ENCODE measurements at places on chromosomes 3 and 15.

DNA sequence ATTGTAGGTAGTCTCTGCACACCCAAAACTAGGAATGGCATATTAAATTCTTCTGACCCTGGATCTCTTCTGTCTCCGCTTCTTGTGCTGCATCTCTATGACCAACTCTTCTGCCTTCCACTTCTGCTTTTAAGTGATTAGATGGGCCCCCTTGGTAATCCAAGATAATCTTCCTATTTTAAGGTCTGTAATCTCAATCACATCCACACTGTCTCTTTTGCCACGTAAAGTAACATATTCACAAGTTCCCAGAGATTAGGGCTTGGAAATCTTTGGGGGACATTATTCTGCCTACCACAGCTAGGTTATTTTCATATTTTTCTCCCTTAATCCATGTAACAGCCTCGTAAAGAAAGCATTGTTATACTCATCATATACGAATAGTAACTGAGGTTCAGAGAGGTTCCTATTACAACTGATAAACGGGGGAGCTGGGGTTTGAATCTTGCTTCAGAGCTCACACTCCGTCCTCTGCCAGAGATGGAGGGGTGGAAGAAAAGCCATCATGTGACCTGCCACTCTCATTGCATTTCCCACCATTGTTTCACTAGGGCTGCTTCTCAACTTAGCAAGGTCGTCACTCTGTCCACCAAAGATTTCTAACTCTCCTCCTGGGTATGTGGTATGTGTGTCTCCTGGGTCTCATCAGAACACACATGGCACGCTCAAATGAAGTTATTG lies 6.6 kb upstream of the CD47 start:
- no peak for DNase-seq

- DNase-seq = no peak
Observed at GRCh38 chr3:197953881-197954280, 3.9 kb downstream of the RPL35A start.

GRCh38 chr15:99343881-99344551 lies 92.7 kb downstream of the LRRC28 start:
- DNase-seq = no peak

GRCh38 chr3:129474984-129475804 lies 35.2 kb downstream of the IFT122 start:
- DNase-seq = no peak

DNA sequence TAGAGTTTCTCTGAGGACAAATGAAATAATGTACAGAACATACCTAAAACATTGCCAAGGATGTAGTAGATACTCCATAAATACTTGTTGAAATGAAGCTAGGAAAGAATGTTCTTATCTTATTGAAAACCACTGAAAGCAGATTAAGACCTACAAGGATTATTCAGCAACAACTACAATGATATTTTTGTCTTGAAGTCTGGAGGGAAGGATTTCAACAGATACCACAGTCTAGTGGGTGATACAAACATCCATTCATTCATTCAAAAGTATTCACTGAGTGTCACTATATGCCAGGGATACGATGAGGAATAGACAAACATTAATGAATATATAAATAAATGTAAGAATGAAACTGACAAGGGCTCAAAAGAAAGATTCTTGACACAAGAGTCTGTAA lies 74.7 kb upstream of the THBS1 start:
- DNase-seq = no peak

GRCh38 chr3:38116471-38117162 lies 20.3 kb downstream of the ACAA1 start:
- no peak for DNase-seq

GRCh38 chr15:74799255-74799855 lies 13.3 kb upstream of the LMAN1L start:
- no peak for DNase-seq

DNA sequence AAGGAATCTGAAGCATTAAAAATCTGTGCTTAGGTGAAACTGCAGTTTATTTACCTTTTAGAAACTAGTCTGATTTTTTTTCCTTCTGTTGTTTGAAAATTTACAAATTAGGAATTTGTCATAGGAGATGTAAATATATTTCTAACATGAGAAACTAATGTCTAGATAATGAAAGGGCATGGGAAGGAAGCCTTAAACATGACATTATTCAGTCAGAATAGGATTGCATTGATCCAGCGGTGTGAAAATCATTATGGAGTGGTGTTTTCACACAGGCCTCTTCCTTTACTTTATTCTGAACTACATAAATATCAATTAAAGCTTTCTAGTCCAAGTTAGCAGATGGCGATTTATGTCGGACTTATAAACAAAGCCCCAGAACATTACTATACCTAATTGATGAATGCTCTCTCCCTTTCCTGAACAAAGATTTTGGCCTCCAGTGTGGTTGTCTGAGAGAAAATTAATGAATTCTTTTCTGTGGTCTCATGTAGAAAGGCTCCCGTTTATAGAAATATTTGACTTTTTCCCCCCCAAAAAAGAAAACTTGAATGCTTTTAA lies 37.9 kb downstream of the FNDC3B start:
- DNase-seq = no peak

GRCh38 chr3:24117508-24117907 lies 172.4 kb downstream of the NR1D2 start:
- DNase-seq = no peak

DNA sequence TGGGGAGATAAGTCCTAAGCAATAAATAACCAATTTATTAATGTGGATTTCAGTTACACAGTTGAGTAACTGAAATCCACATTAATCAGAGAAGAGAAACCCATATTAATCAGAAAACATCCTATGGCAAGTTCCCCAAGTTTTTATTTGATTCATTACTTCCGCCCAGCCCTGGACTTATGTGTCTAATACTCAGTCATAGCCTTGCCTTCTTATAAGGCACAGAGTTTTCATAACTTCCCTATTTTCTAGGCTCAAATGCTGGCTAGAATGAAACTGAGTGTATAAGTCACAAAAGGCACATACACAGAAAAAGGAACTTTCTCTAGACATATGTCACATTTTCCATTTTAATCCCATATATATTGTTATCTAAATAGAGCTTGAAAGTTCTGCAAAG lies 28.8 kb downstream of the CD47 start:
- DNase-seq = no peak

- no peak for DNase-seq
Observed at GRCh38 chr15:92903631-92903965, 3.5 kb downstream of the CHD2 start.

GRCh38 chr3:79651536-79652065 lies 116.2 kb downstream of the ROBO1 start:
- DNase-seq = no peak

GRCh38 chr15:22258398-22259150 lies 178.2 kb downstream of the OR4M2 start:
- DNase-seq = no peak

DNA sequence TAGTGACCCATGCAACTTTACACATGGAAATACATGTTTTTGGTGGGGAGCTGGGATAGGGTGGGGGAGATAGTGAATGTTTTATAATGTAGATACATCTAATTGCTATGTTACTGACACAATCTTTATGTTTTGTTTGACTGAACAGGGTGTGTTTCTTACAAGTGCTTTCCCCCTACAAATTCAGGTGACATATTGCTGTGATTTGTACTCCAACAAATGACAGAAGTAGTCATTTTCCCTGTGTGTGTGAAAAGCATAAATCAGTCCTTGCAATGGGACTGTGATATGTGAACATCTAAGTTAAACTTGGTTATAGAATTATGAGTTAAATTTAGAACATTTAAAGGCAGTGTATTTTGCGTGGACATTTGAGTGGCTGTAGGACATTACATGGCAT lies 27.3 kb downstream of the OTOL1 start:
- no peak for DNase-seq

GRCh38 chr15:96354731-96355567 lies 24.4 kb downstream of the NR2F2 start:
- no peak for DNase-seq

DNA sequence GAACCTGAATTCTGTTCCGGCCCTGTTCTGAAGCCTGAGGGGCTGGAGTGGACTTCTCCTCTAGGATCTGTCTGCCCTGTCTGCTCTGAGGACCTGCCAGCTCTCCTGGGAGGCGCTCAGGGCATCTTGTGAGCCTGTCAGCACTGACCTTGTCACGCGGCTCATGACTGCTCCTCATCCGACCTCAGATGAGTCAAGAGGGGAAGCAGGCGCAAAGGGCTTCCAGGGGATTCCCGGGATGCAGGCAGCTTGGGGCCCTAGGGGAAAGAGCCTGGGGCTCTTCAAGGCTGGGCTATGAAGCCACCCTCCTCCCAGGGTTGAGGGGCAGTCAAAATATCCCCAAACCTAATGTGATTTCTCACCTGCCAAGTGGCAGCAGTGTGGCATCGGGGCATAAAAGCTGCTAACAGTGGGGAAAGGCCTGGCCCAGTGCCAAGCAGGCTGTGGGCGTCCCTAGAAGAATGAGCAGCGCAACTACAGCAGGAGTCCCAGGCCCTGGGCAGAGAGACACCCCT lies 27.6 kb upstream of the ANKDD1A start:
- DNase-seq = no peak

DNA sequence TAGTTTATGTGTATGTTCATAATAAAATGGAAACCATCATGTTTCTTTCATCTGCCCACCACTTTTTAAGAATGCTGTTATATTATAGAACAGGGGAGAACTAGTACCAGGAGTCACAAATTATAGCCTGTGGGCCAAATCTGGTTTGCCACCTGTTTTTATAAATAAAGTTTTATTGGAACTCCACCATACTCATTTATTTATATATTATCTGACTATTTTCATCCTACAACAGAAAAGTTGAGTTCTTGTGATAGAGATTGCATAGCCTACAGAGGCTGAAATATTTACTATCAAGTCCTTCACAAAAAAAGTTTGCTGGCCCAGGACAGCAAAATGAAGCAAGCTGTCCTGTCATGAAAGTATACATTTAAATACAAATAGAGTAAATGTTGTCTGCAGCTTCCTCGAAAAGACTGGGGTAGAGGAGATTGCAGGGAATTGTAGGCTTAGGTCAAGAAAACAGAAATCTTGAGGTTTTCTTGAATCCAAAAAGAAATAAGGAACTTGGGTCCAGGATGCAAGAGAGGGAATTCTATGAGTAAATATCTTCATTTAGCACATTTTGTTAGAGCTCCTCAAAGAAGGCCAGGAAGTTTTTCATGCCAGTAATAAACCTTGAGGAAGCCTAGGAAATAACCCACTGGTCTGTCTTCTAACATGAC lies 41.1 kb downstream of the FILIP1L start:
- no peak for DNase-seq

GRCh38 chr3:115520651-115521245 lies 102.6 kb upstream of the GAP43 start:
- no peak for DNase-seq

GRCh38 chr3:126106336-126107202 lies 22.6 kb upstream of the SLC41A3 start:
- DNase-seq = no peak

- no peak for DNase-seq
Observed at GRCh38 chr15:68034719-68035293, 19.3 kb upstream of the PIAS1 start.

DNA sequence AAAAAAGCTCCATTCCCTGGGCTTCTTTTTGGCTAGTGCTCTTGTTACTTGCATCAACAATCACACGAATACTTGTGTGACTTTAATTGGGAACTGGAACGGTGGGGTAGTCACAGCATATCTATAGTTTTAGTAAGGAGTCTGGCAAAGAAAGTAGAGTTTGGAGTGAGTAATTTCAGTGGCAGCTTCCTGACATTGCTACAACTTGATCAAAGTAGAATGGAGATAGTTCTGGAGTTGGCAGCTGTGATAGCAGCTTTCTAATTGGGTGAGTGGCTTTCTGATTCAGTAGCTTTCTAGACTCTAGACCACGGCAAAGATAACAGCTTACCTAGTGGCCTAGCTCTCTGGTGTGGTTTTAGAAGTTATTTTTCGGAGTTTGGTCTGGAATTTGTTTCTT lies 475.0 kb downstream of the TUSC7 start:
- no peak for DNase-seq

DNA sequence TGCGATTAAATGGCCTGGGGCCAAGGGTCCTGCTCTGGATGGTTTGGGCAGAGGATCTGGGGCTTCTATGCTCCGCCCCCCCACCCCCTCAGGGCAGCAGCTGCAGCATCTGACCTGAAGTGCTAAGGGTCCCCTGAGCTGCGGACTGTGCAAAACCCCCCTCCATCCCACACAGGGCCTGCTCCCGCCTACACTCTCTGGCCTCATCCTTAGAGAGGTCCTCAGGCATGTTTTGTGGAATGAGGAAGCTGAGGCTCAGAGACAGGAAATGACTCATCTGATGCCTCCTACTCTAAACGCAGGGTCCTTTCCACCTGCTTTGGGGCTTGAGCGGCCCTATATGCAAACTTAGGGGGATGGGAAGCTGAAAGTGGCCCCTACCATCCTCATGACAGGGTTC lies 59.5 kb upstream of the CTSH start:
- DNase-seq = no peak

- DNase-seq = no peak
Observed at GRCh38 chr3:33884701-33885100, 86.3 kb downstream of the PDCD6IP start.

DNA sequence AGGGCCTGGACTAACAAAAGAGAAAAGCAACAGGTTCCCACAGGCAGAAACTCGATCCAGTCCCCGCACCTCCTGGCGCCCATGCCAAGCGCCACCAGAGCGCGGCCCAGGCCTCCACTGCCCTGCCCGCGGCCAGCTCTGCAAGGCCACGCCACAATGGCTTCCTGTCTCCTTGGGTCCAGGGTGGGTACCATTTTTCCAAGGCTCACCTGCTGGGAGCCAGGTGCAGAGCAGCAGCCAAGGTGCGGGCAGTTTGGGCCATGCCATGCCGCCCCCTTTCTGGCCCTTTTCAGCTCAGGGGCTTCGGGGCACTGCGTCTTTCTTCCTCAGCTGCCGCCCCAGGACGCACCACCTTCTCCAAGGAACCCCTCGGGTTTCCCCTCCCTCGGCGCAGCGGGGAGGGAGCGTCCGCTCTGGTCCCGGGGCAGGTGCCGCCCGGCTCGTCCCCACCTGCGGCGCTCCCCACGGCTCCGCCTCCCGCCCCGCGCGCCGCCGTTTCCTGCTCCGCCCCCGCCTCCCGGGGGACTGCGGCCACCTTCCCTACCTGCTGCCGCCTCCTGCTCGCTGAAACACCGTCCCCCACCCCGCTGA lies at the start of gene ILDR1:
ILDR1 (minus strand) TSS at position 437 of the 591 bp plus-strand sequence; CDS start at position 267, 170 bp downstream.
- DNase-seq = no peak

- peak; percentile 88 for DNase-seq
Observed at GRCh38 chr3:4978966-4979427, 240 bp upstream of the BHLHE40 start.

GRCh38 chr3:106848099-106848498 lies 529.1 kb upstream of the CCDC54 start:
- DNase-seq = no peak

GRCh38 chr15:84752700-84753099 lies 4.3 kb downstream of the ZNF592 start:
- DNase-seq = no peak

DNA sequence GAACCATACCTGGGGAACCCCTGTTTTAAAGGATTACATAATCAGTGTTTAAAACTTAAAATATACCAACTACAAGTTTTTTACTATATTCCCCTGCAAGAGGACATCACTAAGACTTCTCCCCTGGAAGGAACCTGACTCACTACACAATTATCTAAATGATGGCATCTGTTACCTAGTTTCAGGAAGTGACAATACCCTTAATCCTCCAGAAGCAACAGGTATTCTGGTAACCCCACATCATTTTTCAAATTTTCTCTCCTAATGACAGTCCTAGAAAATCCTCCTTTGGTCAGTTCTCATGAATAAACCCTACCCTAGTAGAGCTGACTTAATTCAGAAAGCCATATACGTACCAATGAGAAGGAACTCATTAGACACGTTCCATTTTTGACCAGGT lies 78.4 kb downstream of the RFX7 start:
- no peak for DNase-seq

GRCh38 chr3:66253790-66254620 lies 33.2 kb downstream of the SLC25A26 start:
- no peak for DNase-seq

Data from esophagus squamous epithelium (tissue), 5 donors.